Fibroblast of skin of left quadriceps (primary cell): ENCODE measurements at places on chromosomes 11 and 22.

DNA sequence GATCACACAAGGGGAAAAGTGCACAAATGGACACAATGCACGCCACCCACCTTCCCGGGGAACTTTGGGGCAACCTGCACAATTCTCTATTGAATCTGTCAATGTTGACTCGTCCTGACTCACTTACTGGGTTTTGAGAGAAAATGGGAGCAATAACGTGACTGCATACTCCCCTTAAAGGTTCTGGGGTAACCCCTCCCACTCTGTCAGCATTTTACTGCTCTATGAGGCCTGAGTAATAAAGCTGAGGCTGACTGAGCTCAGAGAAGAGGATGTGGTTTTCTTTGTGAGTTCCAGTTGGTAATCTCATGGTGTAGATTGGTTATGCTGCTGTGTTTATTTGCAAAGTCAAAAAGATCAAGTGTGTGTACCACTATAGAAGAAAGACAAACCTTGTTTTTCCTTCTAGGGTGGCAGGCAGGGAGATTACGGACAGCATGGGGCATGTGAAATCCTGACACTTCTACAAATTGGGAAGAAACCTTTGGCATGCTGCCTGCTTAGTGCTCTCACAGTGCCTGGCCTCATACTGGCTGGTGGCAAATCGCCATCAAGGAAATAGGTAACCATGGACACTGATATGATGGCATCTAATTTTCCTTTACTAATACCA is 16.1 kb upstream of the APOA1 start:
- DNase-seq: peak; percentile 75

DNA sequence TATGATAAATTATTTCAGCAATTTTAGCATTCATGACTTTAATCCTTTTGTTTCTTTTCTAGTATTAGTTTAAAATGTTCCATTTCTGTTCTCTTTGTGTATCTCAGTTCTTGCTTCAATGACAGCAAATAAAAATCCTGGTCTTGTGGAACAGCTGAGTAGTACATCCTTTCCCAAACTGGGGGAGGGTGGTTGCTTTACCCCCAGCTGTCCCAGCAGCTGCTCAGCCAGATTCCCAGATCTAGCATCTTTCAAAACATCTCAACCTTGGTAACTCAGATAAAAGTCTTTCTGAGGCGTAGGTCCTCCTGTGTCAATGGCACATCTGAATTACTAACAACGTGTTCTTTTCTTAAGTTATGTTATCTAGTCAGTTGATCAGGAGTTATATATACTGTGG is 72.2 kb upstream of the GRK2 start:
- no peak for DNase-seq

GRCh38 chr11:91850533-91851275 is 373.9 kb upstream of the FAT3 start:
- no peak for DNase-seq

DNA sequence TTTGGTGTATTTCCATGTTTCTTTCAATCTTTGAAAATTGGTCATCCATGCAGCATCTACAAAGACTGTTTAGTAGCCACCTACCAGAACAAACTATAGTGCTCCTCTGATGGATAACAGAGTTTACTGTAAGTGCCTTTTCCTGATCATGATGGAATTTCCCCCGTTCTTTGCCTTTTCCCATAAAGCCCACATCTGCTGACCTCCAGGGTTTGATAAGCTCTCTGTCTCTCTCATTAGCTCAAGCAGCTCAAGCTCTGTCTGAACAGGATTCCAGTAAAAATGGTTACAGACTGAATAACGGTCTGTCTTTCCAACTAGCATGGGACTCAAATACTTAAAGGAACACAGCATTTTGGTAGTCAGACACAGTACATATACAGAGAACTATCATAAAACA is 308.4 kb upstream of the SORL1-AS1 start:
- DNase-seq: no peak

DNA sequence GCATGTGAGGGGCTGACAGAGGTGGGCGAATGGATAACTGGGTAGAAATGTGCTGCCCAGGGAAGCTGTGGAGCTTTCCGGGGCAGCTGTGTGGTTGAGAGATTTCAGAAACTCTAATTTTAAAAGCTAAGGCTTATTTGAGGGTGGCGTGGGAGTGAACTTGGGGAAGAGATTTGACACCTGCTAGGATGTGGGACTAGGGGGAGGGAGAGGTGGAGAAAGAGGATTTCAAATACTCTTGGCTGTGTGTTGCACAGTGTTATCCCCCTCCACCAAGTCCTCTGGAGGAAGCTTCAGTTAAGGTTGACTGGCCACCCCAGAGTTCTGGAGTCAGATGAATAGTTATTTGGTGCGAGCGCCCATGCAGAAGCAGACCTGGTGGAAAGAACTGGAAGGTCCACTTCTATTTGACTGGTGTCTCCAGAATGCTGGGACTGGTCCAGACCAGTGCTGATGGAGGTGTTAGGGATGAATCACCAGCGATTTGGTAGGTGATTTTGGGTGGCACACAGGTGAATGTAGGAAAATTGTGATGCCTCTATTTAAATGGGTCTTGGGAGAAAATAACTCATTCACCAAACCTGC is 72.8 kb upstream of the ALX4 start:
- DNase-seq: no peak

DNA sequence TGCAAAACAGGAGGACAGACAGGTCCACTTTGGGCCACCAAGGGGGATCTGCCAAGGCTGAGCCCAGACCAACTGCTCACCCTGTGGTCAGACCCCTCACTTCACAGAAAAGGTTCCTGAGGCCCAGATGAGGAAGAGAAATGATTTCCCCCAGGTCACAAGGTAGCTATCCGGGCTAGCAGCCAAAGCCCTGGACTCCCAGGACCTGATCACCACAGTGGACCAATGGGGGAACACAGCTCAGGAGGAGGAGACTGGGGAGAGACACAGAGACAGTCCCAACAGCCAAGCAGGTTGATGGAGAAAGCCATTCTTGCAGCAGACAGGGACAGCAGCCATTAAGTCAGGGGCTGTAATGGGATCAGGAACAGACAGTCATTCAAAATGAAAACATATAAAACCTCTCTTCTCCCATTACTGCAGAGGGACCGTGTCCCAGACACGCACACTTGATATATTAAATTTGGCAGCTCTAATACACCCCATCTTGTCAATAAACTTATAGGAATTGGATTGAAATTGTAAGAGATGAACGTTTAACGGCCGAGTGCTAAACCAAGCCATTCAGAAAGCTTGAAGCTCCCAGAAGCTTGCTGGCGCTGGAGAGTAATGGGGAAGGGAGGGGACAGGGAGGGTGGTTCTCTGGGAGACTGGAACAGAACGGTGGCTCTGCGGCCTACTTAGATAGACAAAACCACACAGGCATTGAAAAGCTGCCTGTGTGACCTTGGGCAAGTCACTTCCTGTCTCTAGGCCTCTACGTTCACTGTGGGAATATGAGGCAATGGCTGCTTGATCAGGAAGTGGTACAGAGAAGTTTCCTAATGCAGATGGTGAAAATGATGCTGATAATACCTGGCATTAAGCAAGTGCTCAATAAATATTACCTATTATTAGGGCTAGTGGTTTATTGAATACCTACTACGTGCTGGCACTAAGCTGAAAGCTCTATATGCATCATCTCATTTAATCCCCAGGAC is 16.0 kb downstream of the ZMAT5 start:
- no peak for DNase-seq

GRCh38 chr11:70303070-70303469 is 32.6 kb downstream of the PPFIA1 start:
- DNase-seq: peak; percentile 57

DNA sequence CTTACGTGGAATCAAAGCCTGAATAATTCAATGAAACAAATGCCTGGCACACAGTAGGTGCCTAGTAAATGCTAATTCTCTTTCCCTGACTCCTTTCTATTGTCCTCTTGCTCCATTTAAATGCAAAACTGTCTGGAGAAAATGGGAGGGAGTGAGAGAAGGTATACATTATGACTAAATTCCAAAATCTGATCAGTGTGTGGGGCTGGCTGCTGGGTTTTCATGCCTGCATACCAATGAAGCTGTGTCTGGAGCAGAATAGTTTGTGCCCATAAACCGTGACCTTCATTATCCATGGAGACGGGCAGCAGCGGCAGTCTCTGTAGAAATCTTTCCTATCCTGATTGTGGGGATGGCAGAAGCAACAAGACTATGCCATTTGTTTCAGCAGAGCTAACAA is 223.4 kb upstream of the ZBED5 start:
- DNase-seq: no peak

GRCh38 chr11:82034527-82034926 is 699.1 kb downstream of the FAM181B start:
- DNase-seq: no peak

DNA sequence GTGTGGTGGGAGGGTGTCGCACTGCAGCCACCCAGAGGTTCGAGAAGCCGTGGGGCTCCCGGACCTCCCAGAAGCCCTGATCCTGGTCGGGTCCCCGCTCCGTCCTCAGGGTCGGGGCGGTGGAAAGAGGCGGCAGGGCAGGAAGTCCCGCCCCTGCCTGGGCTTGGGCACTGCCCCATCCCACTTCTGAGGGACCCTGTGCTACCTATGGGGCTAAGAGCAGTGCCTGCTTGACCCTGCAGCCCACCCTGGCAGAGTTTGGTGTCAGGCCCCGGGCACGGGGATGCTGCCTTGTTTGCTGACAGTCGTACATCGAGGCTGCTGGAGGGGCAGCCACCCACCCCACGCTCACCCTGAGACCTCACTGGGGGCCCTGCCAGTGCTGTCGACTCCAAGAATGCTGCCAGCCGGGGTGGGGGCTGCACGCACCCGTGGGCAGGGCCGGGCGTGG is 19.4 kb downstream of the RNH1 start:
- DNase-seq: no peak

GRCh38 chr11:83168756-83169155 is 11.8 kb downstream of the PCF11 start:
- DNase-seq: no peak

GRCh38 chr11:76455331-76455730 is 10.5 kb downstream of the EMSY start:
- peak; percentile 31 for DNase-seq

DNA sequence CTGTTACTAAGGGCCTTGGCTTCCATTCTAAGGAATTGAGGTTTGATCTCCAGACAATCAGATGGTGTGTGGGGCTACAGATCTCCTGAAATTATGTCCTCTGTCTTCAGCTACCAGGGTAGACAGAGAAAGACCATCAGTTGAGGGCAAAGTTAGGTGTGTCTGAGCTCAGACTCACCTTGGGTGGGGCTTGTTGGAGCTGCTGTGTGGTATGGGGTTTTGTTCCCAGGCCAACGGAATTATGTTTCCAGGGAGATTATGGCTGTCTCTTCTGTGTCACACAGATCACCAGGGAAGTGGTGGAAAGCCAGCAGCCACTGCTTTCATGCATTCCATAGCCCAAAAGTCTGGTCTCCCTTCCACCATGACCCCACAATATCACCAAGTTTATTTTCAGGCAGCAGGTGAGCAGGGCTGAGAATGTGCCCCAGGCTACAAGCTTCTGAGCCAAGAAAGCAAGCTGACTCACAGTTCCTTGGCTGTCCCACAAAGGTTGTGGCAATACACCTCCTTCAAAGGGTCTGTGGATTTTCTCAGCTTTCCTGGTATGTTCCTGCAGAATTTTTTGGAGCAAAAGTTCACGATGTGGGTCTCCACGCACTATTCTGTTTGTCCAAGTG is 714.9 kb downstream of the LUZP2 start:
- no peak for DNase-seq

DNA sequence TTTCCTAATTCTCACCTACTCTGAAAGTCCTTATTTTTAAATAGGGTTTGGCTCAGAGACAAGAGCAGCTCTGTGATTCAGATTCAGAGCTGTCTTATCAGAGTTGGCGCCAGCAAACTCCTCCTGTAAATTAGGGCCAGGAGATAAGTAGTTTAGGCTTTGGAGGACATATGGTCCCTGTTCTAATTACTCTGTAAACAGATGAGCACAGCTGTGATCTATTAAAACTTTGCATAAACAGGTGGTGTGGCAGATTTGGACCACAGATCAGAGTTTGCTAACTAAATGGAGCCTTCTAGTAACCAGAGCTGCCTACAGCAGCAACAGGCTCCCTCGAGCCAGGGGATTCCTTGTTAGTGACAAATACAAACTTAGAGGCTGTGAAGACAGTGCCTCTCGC is 27.9 kb downstream of the YPEL1 start:
- no peak for DNase-seq
